ENCODE measurements at places on chromosomes 2 and 18. TPM values are rescaled to one million over a fixed set of nuclear protein-coding genes. Genes with fewer than 3 reads are reported as not detected.

Gene ZAP70
- total RNA-seq = not detected

Gene CCDC138
- total RNA-seq = 3.4 TPM

DNA sequence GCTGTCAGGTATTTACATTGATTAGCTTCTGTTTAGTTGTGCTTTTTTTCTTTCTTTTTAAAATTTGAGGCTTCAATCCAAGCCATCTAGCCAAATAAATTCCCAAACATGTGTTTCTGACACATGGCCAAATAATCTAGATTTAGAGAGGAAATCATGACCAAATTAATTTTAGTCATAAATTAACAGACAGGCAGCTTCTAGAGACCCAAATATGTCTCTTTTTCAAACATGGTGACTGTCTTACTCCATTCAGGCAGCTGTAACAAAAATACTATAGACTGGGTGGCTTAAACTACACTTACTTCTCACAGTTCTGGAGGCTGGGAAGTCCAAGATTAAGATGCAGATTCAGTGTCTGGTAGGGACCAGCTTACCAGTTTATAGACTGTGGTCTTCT, 23.2 kb upstream of the NAB1 start:
- no peak for DNase-seq

Gene REG3G
- not detected for total RNA-seq

- DNase-seq = no peak
Observed at GRCh38 chr2:96150791-96151594, 5.8 kb upstream of the DUSP2 start.

All from bronchial epithelial cell (primary cell).